ENCODE measurements at places on chromosomes 16 and 17. TPM values are rescaled to one million over a fixed set of nuclear protein-coding genes. Genes with fewer than 3 reads are reported as not detected.

Gene SPATA22
- not detected for total RNA-seq

Gene KRT32
- not detected for total RNA-seq

Gene CD300LB
- total RNA-seq: not detected

Gene TBC1D3K
- total RNA-seq: not detected

Gene CBLN1
- not detected for total RNA-seq

Gene ACE
- 1.6 TPM for total RNA-seq

DNA sequence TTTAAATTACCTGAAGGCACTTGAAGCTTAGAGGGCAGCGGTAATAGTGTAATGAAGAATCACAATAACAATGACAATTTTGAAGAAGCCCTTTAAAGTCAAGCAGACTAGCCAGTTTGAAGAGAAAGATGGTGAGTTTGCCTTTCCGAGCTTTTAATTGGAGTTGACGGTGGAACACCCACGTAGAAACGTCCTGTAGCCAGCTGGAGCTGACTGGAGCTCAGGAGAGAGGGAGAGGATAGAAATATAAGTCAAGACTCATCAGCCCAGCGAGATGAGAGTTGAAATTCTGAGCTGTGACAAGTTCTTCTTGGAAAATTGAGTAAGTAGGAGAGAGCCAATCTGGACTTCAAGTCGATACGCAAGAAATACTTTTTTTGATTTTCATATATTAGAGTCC, 91.7 kb upstream of the CACNG3 start:
- no peaks in the 10 kb centered on the region for H3K27me3 ChIP-seq
- no peak overlapping the region for H3K27ac ChIP-seq
- H3K4me1 ChIP-seq: no peaks in the 10 kb centered on the region
- DNase-seq: no peak
- peaks cover 73% of the 10 kb centered on the region for H3K36me3 ChIP-seq

DNA sequence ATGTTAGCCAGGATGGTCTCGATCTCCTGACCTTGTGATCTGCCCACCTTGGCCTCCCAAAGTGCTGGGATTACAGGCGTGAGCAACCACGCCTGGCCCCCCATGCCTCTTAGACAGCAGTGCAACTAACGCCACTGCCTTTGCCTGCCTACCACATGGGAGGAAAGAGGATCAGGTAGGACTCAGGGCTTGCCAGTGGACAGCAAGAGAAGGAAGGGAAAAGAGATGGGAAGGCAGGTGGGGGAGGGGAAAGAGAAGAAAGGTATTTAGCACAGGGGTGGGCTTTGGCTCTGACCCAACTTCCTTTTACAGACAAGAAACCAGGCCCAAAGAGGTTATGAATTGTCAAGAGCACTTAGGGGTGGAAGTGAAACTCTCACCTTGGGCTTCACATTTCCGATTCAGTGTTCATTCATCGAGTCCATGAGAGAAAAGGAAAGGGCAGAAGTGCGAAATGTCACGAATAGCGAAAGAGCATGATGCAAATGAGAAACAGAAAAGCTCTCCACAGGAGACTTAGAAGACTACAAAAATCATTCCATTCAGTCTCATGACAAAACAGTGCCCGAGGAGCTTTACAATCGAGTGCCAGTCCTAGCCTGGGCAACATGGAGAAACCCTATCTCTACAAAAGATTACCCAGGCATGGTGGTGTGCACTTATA, 36.4 kb downstream of the CDK5R1 start:
- H3K4me3 ChIP-seq: no peak overlapping the region
- H3K36me3 ChIP-seq: no peaks in the 10 kb centered on the region
- DNase-seq: no peak
- peaks cover 2% of the 10 kb centered on the region for H3K4me1 ChIP-seq

DNA sequence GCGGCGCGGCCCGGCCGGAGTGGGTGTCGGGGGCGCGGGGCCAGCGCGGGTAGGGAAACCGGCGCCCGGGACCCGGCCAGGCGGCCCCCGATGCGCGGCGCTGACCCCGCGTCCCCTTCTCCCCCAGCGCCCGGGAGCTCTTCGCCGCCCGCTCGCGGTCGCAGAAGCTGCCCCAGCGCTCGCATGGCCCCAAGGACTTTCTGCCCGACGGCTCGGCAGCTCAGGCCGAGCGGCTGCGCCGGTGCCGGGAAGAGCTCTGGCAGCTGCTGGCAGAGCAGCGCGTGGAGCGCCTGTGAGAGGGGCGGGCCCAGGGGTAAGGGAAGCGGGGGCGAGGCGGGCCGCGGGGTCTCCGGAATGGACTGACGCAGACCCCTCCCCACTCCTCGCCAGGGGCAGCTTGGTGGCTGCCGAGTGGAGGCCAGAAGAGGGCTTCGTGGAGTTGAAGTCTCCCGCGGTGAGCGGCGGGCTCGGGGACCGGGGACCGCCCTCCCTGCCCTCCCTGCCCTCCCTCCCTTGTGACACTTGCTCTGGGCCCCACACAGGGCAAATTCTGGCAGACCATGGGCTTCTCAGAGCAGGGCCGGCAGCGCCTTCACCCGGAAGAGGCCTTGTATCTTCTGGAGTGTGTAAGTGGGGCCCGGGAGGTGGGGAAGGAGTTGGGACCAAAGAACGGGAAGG, 430 bp downstream of the TSEN54 start:
- peaks cover 30% of the 10 kb centered on the region for H3K4me1 ChIP-seq
- H3K27me3 ChIP-seq: no peaks in the 10 kb centered on the region
- DNase-seq: no peak
- H3K4me3 ChIP-seq: peak overlapping the region; percentile 91
- peaks cover 41% of the 10 kb centered on the region for H3K36me3 ChIP-seq
- peak overlapping the region; percentile 36 for H3K27ac ChIP-seq

- no peak for DNase-seq
- no peaks in the 10 kb centered on the region for H3K27me3 ChIP-seq
- H3K36me3 ChIP-seq: no peaks in the 10 kb centered on the region
- no peak overlapping the region for H3K4me3 ChIP-seq
These were observed 53.7 kb upstream of the RCVRN start for GRCh38 chr17:9958586-9959281.

- DNase-seq: no peak
- no peak overlapping the region for H3K27ac ChIP-seq
- H3K27me3 ChIP-seq: 0 out of 3 replicates have a peak, but pooled peaks cover 2% of the 10 kb centered on the region
- H3K4me3 ChIP-seq: no peak overlapping the region
These were observed 504.2 kb upstream of the PSMD7 start for GRCh38 chr16:73792199-73793020.

GRCh38 chr17:56897646-56898424, 16.0 kb downstream of the TRIM25 start:
- H3K36me3 ChIP-seq: peaks cover 92% of the 10 kb centered on the region
- DNase-seq: no peak
- H3K4me1 ChIP-seq: no peaks in the 10 kb centered on the region
- no peak overlapping the region for H3K4me3 ChIP-seq

DNA sequence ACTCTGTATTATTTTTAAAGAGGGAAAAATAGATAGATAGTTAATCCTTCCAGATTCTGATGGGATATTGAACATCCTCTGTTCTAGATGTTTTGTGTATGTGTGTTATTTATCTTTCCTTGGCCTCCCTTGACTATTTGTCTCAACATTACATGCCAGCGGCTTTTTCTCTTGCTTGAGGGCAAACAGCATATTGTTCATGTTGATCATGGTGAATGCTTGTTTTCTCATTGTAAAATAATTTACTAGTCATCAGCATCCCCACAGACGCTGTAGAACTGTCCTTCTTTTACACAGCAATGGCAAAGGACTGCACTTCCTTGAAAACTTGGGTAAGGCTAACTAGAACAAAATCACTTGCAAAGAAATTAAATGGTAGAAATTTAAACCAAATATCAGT, 1376.4 kb upstream of the GOT2 start:
- H3K27me3 ChIP-seq: no peaks in the 10 kb centered on the region
- H3K27ac ChIP-seq: no peak overlapping the region
- no peak overlapping the region for H3K4me3 ChIP-seq

GRCh38 chr17:58968426-58969061, 138.1 kb downstream of the TRIM37 start:
- no peaks in the 10 kb centered on the region for H3K36me3 ChIP-seq
- H3K4me3 ChIP-seq: no peak overlapping the region
- DNase-seq: no peak
- H3K4me1 ChIP-seq: no peaks in the 10 kb centered on the region

GRCh38 chr17:10059684-10060211, 138.7 kb downstream of the GAS7 start:
- no peaks in the 10 kb centered on the region for H3K36me3 ChIP-seq
- DNase-seq: no peak
- H3K4me1 ChIP-seq: no peaks in the 10 kb centered on the region
- H3K27ac ChIP-seq: no peak overlapping the region
- no peak overlapping the region for H3K4me3 ChIP-seq

- no peak overlapping the region for H3K27ac ChIP-seq
- no peaks in the 10 kb centered on the region for H3K27me3 ChIP-seq
- DNase-seq: no peak
- H3K36me3 ChIP-seq: no peaks in the 10 kb centered on the region
- H3K4me1 ChIP-seq: no peaks in the 10 kb centered on the region
These were observed 31.8 kb downstream of the CDRT15L2 start for GRCh38 chr17:20611309-20611708.

- no peak overlapping the region for H3K4me3 ChIP-seq
- H3K4me1 ChIP-seq: no peaks in the 10 kb centered on the region
- peaks cover 7% of the 10 kb centered on the region for H3K36me3 ChIP-seq
These were observed 56.0 kb downstream of the CLUH start for GRCh38 chr17:2655546-2655945.

DNA sequence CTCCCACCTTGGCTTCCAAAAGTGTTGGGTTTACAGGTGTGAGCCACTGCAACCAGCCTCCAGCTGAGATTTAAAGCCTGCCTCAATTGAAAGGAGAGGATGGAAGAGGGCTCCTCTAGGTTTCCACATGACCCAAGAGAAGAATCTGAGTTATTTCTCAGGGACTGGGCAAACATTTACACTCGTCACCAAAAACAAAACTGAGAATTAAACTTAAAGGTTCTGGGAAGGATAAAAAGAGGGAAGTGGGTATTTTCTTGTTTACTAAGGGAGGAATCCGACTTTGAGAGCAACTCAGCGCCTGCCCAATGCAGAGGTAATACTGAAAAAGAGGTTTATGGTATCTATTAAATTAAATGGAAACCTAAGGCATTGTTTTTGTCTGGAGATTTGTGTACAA, 13.3 kb downstream of the HOXB1 start:
- no peak overlapping the region for H3K27ac ChIP-seq
- peaks cover 5% of the 10 kb centered on the region for H3K4me1 ChIP-seq
- DNase-seq: no peak
- no peaks in the 10 kb centered on the region for H3K36me3 ChIP-seq

- peak; percentile 86 for DNase-seq
- peaks cover 24% of the 10 kb centered on the region for H3K36me3 ChIP-seq
- no peak overlapping the region for H3K27ac ChIP-seq
- H3K4me1 ChIP-seq: peaks cover 87% of the 10 kb centered on the region
- no peak overlapping the region for H3K4me3 ChIP-seq
These were observed 9.2 kb downstream of the PIGQ start for GRCh38 chr16:578870-579405.

- H3K27me3 ChIP-seq: no peaks in the 10 kb centered on the region
- H3K36me3 ChIP-seq: no peaks in the 10 kb centered on the region
- no peak overlapping the region for H3K4me3 ChIP-seq
- DNase-seq: no peak
- peaks cover 38% of the 10 kb centered on the region for H3K4me1 ChIP-seq
These were observed 156.9 kb upstream of the CIBAR2 start for GRCh38 chr16:85269165-85269564.

- no peak for DNase-seq
- H3K27ac ChIP-seq: peak overlapping the region; percentile 7
- H3K4me3 ChIP-seq: no peak overlapping the region
- H3K36me3 ChIP-seq: peaks cover 83% of the 10 kb centered on the region
- peaks cover 18% of the 10 kb centered on the region for H3K4me1 ChIP-seq
These were observed 53.9 kb downstream of the USP10 start for GRCh38 chr16:84753412-84754326.

GRCh38 chr17:13350466-13350865, 251.3 kb downstream of the HS3ST3A1 start:
- H3K27me3 ChIP-seq: peaks cover 8% of the 10 kb centered on the region
- no peak overlapping the region for H3K27ac ChIP-seq
- H3K36me3 ChIP-seq: no peaks in the 10 kb centered on the region
- no peak overlapping the region for H3K4me3 ChIP-seq
- no peak for DNase-seq

DNA sequence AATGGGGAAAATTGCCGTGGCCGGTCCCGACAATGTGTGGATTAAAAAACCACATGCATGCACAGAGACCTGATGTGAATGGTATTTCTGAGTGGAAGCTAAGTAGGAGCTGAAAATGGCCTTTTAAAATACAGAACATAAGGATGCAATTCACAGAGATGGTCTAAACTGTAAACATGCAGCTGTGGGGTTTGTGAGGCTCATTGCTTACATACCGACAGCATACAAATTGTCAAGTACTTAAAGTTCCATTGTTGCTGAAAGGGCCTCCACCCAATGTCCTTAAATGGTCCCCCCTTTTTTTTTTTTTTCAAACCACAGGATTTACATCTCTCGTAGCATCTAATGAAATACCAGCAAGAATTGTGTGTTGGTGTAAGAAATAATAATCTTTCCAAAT, 523.2 kb downstream of the MAF start:
- H3K36me3 ChIP-seq: no peaks in the 10 kb centered on the region
- no peak for DNase-seq
- no peak overlapping the region for H3K27ac ChIP-seq
- peaks cover 19% of the 10 kb centered on the region for H3K27me3 ChIP-seq

DNA sequence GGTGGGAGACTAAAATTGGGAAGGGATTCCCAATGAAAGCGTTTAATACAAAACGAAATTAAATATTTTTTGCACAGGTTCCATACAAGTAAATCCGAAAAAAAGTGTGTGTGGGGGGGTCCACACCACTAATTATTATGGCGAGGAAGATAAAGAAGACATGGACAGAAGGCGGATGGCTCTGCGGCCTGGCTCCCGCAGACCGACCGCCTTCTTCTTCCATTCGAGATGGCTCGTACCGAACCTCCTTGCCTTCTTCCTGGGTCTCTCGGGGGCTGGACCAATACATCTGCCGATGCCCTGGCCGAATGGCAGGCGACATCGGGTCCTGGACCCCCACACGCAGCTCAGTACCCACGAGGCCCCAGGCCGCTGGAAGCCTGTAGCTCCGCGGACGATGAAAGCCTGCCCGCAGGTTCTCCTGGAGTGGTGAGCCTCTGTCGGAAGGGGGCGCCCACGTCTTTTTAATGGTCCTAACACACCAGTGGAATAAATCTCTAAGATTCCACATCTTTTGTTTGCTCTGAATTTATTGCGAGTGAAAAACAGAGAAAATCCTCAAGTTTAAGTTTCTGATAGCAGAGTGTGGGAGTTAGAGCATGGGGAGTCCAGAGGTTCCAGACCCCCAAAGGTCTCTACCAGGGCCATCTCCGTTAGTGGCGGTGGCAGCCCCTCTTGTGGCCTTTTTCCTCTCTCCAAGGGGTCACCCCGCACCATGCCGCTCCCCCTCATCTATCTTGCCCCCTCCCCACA, 1.4 kb downstream of the PRAC2 start:
- H3K27ac ChIP-seq: no peak overlapping the region
- no peaks in the 10 kb centered on the region for H3K4me1 ChIP-seq
- no peak overlapping the region for H3K4me3 ChIP-seq
- H3K27me3 ChIP-seq: peaks cover 68% of the 10 kb centered on the region
- no peaks in the 10 kb centered on the region for H3K36me3 ChIP-seq

DNA sequence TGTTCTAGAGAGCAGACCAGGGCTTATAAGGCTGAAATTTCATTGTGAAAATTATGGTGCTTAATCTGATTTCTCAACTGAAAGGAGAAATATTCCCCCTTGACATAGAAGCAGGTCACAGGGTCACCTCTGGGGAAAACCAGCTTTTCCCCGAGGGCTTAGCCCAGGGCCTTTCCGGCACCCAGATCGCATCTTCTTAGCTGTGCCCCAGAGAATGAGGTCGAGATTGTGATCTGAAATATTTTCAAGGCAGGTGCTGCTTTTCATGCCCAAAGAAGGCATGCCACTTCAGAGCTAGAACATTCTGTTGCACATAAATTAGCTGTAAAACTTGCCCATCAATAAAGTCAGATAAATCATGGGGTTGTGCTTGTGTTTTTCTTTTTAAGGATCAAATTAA, 25.4 kb upstream of the ARHGAP17 start:
- H3K36me3 ChIP-seq: no peaks in the 10 kb centered on the region
- no peaks in the 10 kb centered on the region for H3K27me3 ChIP-seq
- H3K4me1 ChIP-seq: peaks cover 8% of the 10 kb centered on the region

Measured in K562 (cell line).